ENCODE measurements at places on chromosomes 1 and 21.

DNA sequence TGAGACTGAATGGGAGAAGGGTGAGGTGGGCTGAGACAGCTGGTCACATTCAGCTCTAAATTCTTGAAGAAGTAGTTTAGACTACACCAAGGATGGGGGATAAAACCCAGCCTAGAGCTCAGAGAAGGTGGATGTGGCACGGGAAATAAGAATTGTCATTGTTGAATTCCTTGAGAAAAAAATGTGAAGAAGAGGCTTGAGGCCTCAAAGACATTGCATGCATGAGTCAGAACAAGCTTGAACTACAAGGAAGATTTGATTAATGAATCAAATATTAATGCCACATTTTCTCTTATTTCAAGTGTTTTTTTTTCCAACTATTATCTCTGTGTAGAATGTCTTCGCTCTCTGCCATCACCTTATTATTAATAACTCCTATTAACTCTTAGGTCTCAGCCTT lies 58.9 kb downstream of the MAP3K7CL start:
- no peak for DNase-seq

DNA sequence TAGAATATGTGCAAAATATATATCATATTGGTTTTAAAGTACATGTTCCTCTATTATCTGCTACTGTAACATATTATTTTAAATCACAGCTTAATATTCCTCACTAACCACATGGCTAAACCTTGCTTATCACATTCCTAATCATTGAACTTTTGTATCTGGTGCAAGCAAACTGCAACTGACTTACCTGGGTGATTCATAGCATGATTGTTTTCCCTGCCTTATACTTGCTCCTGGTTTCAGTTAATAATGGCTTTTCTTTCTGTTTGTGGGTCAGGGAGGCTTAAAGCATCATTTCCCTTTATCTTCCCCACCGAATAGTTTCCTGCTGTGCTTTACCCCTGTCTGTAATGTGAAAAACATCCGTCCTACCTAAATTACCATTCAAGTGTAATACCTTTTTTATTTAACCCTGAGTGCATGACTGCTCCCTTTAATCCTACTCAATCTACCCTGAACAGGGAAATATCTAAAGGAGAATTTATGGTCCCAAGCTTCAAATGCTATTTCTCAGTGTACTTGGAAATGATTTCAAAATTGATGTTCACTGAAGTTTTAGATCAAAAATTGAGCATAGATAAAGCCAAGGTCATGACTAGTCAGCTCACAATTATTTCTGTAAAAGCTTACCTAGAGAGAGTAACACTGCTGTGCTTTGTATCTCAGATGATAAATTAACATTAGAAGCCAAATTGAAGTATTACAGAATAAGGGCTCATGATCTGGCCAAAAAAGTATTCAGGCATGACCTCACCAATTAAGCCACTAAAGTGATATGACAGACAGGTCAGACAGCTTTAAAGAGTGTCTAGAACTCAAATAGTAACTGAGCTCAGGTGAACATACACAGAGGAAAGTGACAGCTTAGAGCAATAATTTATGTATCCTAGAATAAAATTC lies 507.1 kb downstream of the BRINP3 start:
- DNase-seq = no peak

GRCh38 chr1:53121319-53122172 lies 20.9 kb downstream of the SLC1A7 start:
- peak; percentile 64 for DNase-seq

DNA sequence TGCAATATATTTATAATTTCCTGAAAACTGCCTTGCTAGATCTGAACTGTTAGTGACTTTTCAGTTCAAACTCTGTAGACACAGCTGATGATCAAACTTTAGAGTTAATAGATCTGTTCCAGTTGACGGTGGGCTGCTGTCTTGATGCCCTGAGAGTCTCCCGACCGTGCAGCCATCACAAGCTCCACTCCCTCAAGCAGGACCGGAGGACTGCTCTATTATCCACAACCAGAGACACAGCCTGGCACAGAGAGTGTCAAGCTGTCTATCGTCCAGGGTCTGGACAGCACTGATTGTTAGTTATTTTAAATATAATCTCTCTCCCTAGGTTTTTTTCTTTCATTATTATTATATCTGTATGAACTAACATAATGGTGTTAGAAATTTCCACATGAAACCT lies 8.0 kb downstream of the CHODL start:
- DNase-seq = peak; percentile 57

DNA sequence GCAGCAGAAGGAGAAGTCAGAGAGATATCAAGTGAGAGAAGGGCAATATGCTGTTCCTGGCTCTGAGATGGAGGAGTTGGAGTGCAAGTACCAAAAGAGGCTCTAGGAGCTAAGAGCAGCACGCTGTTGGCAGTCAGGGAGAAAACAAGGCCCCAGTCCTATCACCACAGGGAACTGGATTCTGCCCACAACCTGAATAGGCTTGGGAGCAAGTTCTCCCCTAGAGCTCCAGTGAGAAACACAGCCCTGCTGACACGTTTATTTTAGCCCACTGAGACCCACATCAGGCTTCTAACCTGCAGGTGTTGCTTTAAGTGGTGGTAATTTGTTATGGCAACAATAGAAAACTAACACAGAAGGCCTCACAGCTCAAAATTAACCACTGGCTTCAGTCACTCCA lies 31.8 kb upstream of the ZNF644 start:
- DNase-seq = no peak

GRCh38 chr1:67792103-67792502 lies 41.2 kb downstream of the GNG12 start:
- no peak for DNase-seq

- DNase-seq = peak; percentile 13
Observed at GRCh38 chr1:170978371-170978910, 43.1 kb downstream of the MROH9 start.
